MV-4-11 (cell line): ENCODE measurements at places on chromosomes 7 and 10.

- DNase-seq, result no peak
Observed at GRCh38 chr7:27944643-27945042, 204.7 kb downstream of the TAX1BP1 start.

DNA sequence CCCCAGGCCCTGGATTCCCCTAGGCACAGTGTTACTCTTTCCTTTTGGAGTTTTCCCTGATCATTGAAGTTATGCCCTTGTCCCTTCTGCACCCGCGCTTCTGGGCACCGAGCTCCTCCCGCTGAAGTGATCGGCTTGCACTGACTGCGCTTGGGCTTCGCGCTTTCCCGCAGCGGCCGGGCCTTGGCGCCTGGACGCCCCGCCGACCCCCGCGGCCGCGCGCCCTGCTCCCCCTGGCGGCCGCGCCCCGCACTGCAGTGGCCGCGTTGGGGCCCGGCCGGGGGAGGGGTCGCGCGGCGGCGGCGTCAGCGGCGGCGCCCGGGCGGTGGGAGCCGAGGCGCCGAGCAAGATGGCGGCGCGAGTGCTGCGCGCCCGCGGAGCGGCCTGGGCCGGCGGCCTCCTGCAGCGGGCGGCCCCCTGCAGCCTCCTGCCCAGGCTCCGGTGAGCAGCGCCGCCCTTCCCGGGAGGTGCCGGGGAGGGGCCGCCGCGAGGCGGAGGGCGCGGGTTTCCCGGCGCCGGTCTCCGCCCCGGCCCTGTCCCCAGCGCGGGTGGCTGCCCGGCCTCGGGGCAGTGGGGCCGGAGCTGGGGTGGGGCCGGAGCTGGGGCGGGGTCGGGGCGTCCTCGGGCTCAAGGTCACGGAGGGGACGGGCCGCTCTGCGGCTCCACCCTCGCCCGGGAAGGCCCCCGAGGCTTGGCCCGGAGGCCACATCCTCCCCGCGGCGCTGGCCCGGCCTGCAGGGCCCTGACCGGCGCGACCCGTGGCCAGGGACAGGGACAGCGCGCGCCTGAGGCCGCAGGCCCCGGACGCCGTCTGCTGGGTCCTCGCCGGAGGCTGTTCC is at the start of gene NIPSNAP2:
Gene NIPSNAP2, plus strand, starts transcription at position 325 of the 839 bp plus-strand sequence. Its CDS starts 25 bp downstream, at position 350.
- DNase-seq, result peak; percentile 31

- no peak for DNase-seq
Observed at GRCh38 chr10:82206831-82207230, 331.8 kb downstream of the NRG3 start.

DNA sequence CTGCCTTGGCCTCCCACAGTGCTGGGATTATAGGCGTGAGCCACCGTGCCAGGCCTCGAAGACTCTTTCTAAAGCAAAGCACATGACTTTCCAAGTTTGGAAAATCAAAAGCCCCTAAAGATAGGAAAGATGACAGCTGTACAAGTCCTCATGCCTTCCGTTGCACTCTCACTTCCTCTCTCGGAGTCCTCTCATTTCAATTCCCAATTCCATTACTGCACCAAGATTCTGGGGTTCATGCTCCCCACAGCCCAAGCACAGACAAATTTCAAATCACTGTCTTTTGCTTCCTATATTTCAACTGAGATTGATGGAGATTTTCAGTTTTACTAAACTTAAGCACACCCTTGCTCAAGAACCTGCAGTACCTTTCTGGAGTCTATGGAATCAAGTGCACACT is 10.9 kb upstream of the PLAU start:
- DNase-seq, result peak; percentile 61

DNA sequence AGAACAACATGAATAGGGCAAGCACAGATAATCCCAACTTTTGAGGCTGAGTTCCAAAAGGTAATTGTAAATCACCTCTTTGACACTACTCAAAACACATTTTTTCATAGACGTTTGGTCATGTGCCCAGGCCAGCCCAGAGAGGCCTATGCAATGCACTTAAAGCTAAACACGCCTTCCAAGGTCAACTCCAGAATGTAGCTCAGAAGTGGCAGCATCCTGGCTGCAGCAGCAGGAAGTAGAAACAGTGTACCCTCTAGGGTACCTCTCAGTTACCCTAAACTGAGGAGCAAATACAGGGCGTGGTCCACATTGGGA is 58.7 kb downstream of the OSBPL3 start:
- DNase-seq, result no peak

- DNase-seq, result no peak
Observed at GRCh38 chr10:80272793-80273522, 16.5 kb downstream of the MAT1A start.

DNA sequence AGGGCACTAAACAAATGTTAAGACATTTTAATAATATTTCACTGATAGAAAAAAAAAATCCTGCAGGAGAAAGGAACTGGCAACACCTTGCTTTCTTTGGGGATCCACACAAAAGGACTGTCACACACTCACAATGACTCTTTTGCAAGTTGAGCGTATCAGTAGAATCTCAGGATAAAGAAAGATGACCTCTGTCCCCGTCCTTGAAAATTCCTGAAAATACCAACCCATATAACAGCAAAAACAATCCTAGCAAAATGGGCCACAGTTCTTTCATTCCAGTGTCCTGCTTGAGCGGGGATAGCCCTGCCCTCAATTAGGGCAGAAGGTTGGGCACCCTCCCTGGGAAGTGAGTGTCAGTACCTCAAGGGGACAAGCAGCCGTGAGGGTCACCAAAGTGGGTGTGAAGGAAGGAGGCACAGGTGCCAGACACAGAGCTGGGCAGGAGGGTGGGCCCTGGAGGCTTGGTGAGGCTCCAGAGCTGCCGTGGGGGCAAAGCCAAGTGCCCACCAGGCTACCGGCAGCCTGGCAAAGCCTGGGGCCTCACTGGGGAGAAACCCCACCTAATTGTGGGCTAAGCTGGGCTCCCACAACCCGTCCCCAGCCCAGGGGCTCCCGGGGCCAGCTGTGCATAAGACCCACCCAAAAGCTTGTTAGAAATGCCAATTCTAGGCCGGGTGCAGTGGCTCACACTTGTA is 2.8 kb downstream of the WDR86 start:
- DNase-seq, result no peak

DNA sequence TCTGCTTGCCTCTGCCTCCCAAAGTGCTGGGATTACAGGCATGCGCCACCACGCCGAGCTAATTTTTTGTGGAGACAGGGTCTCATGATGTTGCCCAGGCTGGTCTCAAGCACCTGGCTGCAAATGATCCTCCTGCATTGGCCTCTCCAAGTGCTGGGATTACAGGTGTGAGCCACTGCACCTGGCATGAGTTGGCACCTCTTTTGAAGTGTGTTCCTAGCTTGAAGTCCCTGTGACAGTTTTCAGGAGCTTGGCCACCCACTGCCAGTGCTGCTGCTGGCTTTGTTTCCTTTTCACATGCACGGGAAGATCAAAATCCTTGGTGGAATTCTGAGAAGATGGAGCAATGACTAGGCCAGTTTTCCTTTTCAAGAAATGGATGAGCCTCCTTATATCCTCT is 126.3 kb downstream of the NRP1 start:
- DNase-seq, result no peak

DNA sequence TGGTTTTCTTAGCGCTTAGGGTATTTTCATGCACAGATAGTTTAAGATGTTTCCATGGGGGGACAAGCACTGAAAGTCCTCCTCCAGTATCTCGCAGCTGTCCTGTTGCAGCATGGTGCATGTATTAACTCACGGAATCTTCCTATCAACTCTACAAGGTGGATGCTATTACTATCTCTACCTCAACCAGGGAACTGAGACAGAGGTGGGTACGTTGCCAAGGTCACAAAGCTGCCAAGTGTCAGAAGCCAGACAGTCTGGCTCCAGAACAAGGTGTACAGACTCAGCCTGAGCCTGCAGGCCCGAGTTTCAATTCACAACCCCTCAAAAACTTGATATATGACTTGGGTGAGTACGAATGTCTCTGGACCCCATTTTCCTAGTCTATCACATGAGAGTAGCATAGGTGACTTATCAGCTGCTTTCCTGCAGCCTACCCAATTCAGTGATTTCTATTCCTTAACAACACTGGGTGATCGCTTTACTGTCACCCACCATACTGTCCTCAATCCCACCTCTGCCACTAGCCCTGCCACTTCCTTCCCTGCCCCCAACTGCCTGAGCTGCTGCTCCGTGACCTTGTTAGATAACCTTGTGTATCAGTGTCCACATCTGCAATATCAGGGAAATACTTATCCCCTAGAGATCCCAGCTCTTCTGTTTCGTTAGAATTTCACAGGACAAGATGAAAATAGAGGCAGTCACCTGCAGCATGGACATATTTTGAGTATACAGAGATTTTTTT is 92.1 kb downstream of the ABCC2 start:
- DNase-seq, result no peak

- DNase-seq, result no peak
Observed at GRCh38 chr7:153380636-153381035, 621.1 kb downstream of the ACTR3B start.
